Stimulated activated CD4-positive, alpha-beta T cell treated with anti-CD3 and anti-CD28 coated beads, Interleukin-15, amount 100 ng/mL, for 1 hour (primary cell): ENCODE measurements at places on chromosomes 12 and 14.

GRCh38 chr14:99320621-99321235 is 48.7 kb upstream of the BCL11B start:
- no peak for DNase-seq

GRCh38 chr12:15837141-15837790 is 44.9 kb upstream of the STRAP start:
- DNase-seq: no peak

DNA sequence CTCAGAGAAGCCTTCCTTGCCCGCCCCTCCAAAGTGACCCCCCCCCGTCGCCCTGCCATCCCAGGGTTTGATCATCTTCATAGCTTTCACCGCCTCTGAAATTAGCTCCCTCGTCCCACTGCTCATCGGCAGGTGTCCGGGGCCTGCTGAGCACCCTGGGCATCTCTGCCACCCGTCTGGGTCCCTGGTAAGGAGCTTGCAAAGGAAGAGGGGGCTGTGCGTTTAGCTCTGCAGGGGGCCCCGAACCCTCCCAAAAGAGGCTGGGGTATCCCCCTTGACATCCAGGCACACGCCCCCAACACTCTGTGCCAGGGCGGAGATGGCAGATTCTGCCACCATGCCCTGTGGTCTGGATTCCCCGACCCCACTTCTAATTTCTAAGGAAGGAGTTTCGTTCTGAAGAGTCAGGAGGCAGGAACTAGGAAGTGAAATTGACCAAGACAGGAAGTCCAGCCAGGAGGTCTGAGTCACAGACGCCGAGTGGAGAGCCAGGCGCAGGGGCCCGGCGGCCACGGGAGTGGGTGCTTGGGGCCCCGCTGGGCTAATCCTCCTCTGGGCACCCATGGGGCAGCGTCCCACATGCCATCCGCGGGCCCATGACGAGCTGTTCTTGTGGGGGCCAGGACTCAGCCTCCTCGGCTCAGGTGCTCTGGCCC is 95.7 kb downstream of the RFLNA start:
- no peak for DNase-seq

DNA sequence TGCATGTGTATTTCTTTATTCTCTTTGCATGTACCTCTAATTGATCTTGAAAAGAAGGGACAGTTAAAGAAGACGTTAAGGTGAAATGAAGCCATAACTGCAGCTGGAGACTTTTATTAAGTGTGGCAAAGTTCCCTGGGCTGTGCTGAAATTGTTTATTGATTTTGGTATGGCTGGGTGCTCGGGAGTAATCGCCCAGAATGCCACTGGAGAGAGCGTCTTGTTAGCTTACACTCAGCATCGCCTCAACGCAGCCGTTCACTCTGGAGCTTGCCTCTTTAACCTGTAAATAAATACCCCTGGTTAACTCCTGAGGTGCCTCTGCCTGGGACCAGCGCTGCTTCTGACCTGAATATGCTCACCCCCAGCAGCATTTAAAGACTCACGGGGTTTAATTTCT is 98.6 kb downstream of the GPATCH2L start:
- no peak for DNase-seq

DNA sequence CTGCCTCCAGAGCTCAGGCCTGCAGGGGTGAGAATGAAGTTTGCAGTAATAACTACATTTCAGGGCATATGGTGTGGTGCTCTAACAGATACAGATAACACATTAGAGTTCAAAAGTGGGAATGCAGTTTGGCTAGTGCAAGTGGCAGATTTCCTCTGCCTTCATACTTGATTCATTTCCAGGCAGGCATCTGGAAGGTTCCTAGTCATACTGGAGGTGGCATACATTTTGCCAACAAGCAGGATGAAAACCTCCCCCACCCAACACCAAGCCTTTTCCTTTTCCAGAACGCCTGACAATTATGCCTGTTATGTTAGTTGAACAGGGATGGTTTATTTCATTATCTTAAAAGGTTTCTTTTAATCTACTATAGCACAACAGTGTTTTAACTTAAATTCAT is 24.3 kb downstream of the VTI1B start:
- no peak for DNase-seq

DNA sequence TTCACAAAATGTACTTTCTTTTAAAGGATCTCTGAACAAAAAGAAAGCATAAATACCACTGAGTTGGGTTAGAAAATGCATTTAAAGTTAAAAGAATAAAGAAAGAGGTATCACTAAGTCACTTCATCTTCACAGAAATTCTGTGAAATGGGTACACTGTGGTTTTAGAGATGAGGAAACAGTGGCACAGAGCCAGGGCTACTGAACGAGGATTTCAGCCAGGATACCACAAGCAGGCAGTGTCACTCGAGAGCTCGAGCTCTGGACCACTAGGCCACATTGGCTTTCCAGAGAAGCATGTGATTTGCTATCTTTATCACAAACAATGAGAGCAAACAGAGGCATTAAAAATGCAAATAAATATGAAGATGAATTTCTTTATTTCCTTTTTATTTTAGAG is 51.0 kb downstream of the WDHD1 start:
- DNase-seq: no peak

DNA sequence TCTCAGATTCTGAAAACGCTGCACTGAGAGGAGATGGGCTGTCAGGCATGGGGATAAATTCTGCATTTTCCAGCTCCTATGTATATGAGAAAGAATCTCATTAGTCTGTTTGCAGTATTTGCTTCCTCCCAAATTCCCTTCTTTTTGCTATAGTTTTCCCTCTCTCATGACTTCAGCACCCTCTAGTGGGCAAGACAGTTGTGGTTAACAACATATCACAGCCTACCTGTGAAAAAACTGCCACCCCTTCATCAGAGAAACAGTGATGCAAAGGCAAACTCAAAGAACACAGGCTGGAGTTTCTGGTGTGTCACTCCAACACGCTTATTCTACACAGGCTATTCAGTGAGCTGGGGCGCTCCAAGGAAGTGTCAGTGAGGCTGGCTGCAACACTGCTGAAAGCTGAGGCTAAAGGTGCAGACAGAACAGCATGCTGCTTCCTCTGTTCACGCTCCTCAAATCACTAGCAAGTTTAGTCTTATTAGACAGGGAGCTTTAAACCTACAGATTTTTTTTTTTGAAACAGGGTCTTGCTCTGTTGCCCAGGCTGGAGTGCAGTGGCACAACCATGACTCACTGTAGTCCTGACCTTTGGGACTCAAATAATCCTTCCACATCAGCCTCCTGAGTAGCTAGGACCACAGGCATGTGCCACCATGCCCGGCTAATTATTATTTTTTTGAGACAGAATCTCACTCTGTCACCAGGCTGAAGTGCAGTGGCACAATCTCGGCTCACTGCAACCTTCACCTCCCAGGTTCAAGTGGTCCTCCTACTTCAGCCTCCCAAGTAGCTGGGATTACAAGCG is 19.3 kb downstream of the ZC2HC1C start:
- DNase-seq: no peak

DNA sequence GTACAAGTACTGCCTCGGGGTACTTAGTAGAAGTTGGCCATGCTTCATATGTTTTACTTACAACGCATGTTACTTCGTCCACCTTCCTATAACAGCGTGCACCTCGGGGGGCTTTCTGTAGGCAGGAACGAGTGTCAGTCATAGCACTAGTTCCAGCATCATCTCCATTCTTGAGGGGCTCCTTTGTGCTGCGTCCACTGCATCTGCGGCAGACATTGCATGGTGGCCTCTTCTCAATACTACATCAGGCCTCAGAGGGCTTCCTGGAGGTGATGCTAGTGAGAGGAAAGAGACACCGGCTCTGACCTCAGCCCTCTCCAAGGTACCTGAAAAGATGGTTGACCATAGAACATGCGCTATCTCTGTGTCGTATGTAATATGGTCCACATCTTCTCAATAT is 121.2 kb upstream of the RTL1 start:
- DNase-seq: no peak

DNA sequence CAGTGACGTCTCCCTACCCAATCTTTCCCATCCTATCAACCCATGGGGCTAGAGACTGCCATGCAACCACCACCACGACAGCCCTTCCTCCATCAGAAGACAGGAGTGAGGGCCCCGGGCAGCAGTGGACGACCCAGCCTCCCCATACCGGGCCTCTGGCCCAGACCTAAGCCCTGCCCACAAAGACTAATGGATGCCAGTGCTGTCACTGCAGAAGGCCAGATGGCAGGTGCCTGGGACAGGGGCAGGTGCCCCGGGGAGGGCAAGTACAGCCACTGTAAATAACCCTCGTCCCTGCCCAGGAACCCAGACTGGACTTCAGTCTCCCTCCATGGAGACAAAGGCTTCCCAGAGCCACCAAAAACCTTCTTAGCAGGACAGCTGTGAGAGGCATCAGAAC is 20.3 kb upstream of the HSPB8 start:
- DNase-seq: no peak

DNA sequence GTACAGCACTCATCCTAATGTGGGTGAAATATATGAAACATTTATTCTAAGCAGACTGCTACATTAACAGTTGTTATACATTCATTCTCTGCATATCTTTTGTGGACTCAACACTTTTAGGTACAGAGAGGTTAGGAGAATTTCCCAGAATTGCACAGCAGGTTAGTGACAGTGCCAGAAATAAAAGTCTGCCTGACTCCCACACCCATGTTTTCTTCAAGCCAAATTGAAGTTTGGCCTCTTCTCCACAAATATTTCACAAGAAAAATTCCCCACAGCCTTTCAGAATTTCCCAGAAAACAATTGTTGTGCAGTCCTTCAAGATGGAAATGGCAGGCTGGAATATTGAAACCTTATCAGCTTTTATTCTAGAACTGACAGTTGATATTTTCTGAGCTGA is 464.8 kb downstream of the RAD51B start:
- no peak for DNase-seq

GRCh38 chr12:22856178-22856577 is 231.2 kb downstream of the ETNK1 start:
- DNase-seq: no peak

DNA sequence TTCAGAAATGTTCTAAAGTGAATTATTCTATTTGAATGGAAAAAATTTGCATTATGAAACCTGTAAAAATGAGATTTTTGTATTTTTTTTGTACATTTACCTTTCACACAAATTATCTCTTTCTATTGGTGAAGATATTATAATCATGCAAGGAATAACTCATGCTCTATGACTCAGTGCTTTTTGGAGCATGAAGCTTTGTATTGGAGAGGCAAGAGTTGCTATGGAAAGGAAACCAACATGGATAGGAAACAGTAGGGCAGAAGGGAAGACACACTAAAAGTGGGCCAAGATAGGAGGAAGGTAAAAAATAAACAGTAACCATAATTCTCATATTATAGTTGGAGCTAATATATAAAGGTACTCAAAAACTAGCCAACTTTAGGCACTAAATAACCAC is 79.0 kb downstream of the PLCZ1 start:
- DNase-seq: no peak

DNA sequence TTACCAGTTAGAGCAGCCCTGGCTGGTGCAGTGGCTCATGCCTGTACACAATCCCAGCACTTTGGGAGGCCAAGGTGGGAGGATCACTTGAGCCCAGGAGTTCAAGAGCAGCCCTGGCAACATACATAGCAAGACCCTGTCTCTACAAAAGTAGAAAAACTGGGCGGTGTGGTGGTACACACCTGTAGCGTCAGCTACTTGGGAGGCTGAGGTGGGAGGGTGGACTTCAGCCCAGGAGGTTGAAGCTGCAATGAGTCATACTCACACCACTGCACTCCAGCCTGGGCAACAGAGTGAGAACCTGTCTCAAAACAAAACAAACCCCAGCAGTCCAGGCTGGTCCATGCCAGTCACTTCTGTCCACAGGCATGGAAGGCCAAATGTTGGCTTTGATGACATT is 7.4 kb downstream of the COX14 start:
- DNase-seq: no peak

DNA sequence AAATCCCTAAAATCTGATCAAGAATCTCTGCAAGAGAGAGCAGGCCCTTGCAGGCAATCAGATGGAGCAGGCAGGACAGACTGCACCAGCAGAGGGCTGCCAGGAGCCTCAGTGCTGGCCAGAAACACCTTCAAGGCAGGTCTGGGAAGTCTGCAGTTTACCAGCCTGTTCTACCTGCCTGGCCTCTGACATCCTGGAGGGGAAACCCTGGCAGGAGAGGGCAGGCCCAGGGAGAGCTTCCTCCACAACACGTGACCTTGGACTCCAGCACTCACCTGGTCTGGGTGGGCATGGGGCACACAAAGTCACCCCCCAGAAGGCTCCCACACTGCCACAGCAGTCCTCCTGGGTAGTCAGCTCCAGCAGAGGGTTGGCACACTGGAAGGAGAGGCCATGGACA is 56.0 kb downstream of the ISCA2 start:
- DNase-seq: no peak

DNA sequence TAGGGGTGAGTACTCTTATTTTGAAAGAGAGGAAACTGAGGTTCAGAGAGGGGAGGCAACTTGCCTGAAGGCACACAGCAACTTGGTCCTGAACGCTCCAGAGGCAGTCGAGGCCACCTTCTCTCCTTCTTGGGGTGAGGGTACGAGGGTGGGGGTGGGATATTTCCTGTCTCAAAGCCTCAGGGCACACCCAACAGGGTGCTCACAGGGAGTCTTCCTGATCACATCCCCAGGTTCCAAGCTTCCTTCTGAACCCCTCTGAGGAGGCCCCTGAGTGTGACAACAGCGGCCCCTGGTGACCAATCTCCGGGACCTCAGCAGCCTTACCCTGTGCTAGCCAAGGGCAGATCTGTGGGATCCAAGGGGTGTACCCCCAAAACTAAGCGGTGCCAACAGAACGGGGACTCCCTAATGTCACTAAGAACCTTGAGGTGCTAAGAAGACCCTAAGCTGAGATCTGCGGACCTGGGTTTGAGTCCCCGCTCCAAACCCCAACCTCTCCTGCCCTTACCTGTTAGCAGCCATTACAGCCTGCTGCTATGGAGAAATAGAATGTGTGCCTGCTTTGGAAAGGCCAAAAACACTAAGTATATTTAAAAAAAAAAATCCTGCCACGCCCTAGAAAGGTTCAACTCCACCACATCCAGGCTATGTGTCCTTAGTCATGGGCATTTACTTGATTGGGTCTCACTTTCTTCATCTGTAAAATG is 57.9 kb downstream of the TRPV4 start:
- DNase-seq: peak; percentile 36

GRCh38 chr12:113793250-113793649 is 172.9 kb downstream of the RBM19 start:
- DNase-seq: no peak

DNA sequence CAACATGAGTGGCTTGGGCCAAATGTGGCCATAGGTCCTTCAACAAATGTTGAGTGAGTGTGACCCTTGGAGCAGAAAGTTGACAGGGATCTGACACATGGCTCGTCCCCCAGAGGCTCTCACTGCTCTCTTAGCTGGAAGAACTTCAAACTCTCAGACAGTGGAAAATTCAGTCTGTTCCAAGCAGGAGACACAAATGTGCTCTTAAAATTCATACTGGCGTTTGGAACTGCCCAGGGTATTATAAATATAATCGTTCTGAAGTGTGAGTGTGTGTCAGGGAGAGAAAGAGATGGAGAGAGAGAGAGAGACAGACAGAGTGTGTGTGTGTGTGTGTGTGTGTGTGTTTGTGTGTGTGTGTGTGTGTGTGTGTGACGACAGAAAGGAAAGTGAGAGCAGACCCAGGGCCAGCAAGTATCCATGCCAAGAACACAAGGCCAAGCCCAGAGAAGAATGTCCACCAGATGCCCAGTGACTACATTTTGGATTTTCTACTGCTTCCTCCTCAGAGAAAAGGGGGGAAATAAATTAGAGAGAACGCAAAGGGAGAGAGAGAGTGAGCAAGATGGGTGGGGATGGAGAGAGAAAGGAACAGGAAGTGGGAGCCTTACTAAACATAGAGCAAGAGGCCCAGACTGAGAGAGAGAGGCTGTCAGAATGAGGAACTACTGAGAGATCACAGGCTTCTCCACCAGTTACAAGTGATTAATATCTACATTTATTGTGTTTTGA is 193.6 kb upstream of the NUDT4 start:
- DNase-seq: no peak
